ENCODE measurements at places on chromosomes 11 and 22.

- no peak for DNase-seq
Observed at GRCh38 chr11:1570531-1570895, 1.6 kb downstream of the DUSP8 start.

DNA sequence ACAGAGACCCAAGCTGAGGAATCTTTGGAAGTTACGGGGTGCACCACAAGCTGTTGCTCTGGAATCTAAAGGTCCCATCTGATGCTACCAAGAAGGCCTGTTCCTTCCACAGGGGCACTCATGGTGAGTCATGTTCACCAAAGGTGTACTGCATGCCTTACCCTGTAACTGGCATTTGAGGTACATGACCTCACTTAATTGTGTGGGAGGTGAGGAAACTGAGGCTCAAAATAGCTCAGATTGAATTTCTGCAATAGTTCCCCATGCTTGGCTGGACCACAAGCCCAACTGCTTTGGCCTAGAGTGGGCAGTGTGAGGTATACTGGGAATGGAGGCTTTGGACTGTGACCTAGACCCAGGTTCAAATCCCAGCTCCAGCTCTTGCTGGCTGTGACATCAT, 8.2 kb downstream of the MTFP1 start:
- DNase-seq: no peak

DNA sequence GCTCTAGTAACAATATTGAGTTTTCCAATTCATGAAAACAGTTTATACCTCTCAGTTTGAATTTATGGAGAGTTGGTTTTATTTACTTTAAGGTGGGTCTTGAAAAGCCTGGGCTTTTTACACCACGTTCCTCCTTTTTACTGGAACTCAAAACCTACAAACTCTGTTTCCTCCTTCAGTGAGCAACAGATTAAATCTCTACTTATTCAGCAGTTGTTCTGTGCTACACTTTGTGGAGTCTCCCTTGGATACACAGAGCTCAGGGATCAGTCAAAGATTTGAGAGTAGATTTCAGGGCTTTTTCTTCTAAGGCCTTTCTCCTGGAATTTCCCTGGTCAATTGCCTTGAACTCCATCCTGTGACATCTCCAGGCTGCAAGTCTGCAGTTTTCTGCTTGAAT, 3.5 kb downstream of the NXPE1 start:
- no peak for DNase-seq

- DNase-seq: peak; percentile 22
Observed at GRCh38 chr11:2579315-2580060, 120.3 kb downstream of the KCNQ1OT1 start.

DNA sequence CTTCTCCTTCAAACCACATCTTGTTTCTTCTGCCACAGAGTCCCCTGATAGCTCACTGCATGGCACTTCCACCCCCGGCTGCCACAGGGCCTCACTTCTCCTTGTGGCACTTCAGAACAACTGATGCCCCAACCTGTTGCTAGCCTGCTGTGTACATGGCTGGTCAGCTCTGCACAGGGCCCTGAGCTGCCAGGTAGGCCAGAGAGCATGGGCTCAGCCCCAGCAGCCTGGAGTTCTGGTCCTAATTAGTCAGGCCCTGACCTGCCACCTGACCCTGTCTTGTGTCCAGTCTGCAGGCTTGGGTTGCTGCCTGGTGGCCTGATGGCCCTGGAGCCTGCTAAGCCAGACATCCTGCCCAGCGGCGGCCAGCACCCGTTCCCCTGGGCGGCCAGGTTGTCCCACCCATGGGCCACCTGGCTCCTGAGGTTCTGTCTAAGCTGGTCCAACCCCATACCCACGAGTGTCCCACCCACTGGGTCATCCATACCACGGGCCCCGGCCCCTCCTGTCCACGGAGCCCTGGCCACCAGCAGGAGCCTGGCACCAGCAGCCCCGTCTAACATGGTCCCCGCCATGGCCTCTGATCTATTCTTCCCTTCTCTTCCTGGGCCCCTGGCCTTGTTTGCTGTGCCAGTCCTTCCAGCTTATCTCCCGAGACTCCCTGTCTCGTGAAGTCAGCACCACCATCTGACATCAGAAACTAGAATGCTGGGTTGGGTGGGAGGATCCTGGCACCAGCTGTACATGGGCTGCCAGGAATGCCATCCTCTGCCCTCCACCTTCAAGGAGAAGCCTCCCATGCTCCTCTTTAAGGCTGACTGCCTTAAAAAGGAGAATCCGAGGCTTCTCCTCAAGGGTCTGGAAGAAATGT, 3.1 kb upstream of the CERK start:
- DNase-seq: no peak

DNA sequence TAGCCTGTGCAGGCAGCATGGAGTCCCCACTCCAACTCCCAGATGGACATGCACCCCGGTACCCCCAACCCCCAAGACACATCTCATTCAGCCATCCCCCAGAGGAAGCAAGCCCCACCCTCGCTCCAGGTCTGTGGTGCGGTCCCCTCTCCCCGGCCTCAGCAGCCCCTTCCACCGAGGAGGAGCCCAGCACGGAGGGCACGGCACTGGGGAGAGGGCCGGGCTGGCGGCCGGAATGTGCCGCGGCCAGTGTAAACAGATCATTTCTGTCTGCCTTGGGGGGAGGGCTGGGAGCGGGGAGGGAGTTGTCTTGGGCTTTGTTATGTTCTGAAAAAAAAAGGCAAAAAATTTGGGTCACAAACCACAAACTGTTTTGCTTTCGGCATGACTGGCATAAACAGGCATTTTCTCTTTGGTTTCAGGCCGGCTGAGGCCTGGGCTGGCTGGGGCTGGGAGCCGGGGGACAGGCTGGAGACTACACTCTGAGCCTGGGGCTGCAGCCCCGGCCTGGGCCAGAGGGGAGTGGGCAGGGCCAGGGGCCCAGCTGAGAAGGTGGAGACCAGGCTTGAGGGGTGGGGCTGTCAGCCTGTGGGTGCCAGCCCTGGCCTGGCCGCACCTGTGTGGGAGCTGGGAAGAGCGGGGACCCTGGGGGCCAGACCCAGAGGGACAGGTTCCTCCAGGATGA, 16.8 kb downstream of the IGF2 start:
- DNase-seq: no peak

GRCh38 chr11:65401073-65401802, 14.8 kb downstream of the FRMD8 start:
- DNase-seq: no peak

DNA sequence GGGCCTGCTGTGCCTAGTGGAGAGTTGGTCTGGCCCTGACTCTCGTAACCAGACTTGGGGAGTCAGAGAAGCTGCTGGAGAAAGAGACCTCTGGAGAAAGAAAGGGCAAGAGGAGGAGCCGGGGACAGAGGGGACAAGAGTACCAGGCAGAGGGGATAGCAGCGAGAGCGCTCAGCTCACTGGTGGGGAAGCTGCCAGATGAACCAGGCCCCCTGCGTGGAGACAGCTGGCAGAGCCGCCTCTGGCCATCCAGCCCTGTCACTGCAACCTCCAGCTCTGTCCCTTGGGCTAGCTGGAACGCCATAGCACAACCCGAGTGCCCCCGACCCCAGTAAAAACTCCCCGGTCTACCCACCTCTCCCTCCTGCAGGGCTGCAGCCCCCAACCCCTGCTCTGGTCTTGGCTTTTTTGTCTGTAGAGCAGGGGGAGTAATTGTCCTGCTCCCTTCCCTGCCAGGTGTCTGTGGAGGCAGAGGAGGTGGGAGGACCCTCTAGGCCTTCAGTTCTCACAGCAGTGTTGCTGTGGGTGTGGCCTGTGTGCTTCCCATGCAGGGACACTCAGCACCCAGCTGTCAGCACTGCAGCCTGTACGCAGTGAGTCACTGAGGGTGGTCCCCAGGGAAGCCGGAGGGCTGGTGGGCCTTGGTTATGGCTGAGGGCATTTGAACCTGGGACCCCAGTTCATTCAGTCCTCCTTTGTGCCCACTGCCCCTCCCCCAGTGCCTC, 4.8 kb upstream of the SUN2 start:
- no peak for DNase-seq

GRCh38 chr11:61509043-61510029, 787 bp downstream of the LRRC10B start:
- peak; percentile 73 for DNase-seq

GRCh38 chr11:55791606-55792005, 3.8 kb upstream of the OR5D14 start:
- DNase-seq: no peak

DNA sequence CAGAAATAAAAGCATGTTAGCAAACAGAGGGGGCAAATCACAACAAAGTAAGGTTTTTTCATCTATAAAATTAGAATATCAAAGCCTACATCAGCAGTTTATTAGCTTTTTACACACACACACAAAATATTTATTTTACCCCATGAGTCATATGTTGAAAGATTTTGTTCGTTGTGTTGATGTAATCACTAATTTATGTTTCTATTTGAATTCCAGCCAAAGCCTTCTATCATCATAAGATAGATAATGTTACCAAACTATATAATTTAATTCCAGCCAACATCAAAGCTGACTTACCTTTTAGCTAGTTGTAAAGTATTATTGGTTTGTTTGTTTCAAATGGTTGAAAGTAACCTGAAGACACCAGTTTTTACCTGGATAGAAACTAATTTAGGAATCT, 458.0 kb upstream of the ARHGAP42 start:
- DNase-seq: no peak

GRCh38 chr11:64249563-64250414, 1.5 kb upstream of the PLCB3 start:
- no peak for DNase-seq

- no peak for DNase-seq
Observed at GRCh38 chr11:97732011-97732632, 1288.6 kb upstream of the CNTN5 start.

DNA sequence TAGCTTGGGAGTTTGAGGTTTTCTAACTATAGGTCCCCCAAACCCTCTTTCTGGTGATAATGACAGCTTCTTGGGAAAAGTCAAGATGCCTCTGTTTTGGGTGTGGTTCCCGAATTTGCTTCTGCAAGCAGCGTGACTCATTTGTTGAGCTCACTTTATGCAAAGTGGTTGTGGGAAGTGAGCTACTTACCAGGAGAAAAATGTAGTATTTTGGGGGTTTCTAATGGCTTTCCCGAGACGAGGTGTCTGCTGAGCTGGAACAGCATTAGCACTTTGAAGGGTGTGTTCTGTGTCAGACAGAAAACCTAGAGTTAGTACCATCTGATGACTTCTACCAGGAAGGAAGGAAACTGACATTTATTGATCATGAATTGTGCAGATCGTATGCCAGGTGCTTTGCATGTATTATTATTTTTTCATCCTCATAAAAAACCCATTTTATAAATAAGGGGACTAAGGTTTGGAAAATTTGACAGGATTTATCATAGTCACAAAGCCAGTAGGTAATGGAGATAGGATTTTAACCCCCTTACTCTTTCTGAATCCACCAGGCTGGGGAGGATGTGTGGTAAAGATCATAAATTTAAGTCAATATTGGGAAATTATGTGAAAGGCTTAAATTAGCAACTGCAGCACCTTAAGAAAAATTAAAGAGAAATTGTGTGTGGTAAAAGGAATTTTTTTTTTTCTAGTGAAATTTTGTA, 108.8 kb upstream of the CD44 start:
- no peak for DNase-seq

- peak; percentile 46 for DNase-seq
Observed at GRCh38 chr11:15852179-15852578, 504.2 kb downstream of the SOX6 start.

DNA sequence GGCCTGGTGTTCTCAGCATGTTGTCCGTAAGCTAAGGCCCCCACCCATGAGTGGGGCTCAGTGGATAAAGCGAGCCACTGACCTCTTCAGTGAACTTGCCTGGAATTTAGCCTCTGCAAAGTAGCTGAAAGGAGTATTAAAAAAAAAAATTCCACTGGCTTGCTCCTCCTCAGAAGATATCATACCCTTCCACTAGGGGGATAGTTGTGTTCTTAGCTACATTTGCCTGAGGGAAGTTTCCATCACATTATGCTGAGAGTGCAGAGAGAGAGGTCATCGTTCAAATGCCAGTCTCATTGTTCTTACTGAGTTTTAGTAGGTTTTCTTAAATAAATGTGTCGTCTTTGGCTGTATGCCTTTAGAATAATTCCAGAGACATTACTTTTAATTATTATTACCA, 879.7 kb downstream of the JRKL start:
- DNase-seq: no peak

- DNase-seq: no peak
Observed at GRCh38 chr22:45179276-45180049, 15.7 kb downstream of the NUP50 start.

GRCh38 chr11:126719740-126720139, 280.8 kb downstream of the KIRREL3 start:
- no peak for DNase-seq

- DNase-seq: no peak
Observed at GRCh38 chr11:119673052-119673758, 55.8 kb downstream of the NECTIN1 start.

- DNase-seq: peak; percentile 49
Observed at GRCh38 chr11:66546368-66546965, at the start of gene ACTN3. ACTN3 (plus strand) TSS chr11:66546903; CDS start chr11:66546938, 35 bp downstream.

DNA sequence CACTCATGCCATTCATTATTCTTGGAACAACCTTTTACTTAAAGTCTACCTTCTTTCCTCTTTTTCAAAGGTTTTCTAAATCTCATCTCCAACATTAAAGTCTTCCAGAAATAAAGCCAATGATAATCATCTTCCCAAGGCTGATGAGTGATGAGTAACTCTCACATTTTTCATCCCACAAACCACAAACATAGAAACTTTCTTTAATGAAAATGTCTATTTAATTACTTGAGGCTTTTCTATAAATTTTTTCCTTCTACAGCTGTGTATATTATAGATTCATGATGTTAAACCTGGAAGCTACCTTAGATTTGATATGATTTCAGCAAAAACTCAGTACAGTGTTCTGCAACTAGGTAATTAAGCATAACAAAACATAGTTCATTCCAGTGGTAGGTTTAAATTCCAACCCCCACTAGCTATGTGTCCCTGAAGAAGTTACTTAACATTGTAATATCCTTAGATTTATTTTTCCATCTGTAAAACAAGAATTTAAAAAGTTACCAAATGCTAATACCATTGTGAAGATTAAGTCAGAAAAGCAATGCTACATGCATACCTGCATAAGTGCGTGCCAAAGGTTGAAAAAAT, 845.4 kb downstream of the KCNA4 start:
- DNase-seq: no peak

- DNase-seq: no peak
Observed at GRCh38 chr11:59953463-59954218, 10.2 kb upstream of the OOSP4A start.

- peak; percentile 0 for DNase-seq
Observed at GRCh38 chr11:60868682-60869450, 1.5 kb downstream of the ZP1 start.
